ENCODE measurements at places on chromosomes 4 and X.

DNA sequence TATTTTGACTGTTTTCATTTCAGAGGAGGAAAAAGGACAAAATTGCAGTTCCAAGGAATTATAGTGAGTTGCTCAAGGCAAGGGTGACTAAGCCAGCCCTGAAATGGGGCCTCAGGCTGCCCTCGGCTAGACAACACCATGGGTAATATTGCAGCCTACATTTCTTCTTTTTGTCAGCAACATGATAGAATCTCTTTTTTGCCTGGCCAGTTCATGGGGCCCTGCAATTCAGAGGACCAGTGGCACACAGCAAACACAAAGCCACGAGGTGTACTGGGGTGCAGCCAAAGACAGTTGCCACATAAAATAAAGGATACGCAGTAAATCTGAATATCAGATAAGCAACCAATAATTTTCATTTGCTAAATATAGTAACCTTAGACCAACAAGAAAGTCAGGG lies 41.8 kb downstream of the RBM47 start:
- DNase-seq = no peak

- no peak for DNase-seq
These were observed 35.6 kb downstream of the TSPAN7 start for GRCh38 chrX:38596939-38597338.

GRCh38 chr4:55397520-55398321 lies 2.0 kb downstream of the TMEM165 start:
- no peak for DNase-seq

- DNase-seq = no peak
These were observed 1.5 kb downstream of the ABCE1 start for GRCh38 chr4:145099653-145100052.

GRCh38 chr4:181301735-181302710 lies 941.2 kb upstream of the TENM3 start:
- DNase-seq = peak; percentile 1

- DNase-seq = no peak
These were observed 52.3 kb downstream of the SEPSECS start for GRCh38 chr4:25107827-25108516.

DNA sequence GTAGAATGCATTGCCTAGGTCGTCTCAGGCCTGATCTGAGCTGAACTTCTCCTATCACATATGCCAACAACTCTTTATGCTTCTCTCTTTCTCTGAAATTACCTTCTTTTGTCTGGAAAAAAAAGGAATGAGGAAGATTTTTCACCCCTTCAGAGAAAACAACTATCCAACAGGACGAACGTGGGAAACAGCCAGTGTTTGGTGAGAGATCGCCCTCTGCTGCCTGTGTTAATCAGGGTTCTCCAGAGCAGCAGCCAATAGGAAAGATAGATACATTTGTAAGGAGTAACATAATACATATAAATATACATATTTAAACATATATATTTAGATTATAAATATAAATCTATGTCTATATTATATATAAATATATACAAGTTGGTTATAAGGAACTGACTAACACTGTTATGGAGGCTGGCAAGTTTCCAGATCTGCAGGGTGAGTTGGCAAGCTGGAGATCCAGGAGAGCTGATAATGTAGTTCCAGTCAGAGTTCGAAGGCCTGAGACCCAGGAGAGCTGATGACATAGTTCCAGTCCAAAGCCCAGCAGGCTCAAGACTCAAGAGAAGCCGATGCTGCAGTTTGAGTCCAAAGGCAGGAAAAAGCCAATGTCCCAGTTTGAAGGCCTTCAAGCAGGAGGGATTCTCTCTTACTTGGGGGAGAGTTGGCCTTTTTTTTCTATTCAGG lies 13.3 kb downstream of the CETN2 start:
- DNase-seq = no peak

GRCh38 chrX:106862972-106863688 lies 40.0 kb downstream of the RIPPLY1 start:
- DNase-seq = no peak

- no peak for DNase-seq
These were observed 7.0 kb downstream of the CXCL9 start for GRCh38 chr4:76000279-76000678.

DNA sequence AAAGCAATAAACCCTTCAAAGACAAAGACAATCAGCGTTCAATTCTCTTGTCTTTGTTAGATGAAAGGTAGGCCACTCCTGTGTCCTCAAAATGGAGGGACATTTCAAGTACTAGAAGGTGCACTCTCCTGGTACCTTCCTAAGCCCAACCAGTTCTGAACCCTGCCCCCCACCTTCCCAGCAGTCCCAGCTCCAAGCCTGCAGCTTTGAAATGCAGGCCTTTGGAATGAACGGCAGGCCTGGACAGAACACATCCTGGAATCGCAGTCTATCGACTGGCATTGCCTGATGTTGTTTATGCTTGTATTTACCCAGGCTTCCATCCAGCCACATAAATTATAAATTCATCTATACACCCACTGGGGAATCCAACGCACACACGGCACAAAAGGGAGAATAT lies 47.4 kb downstream of the RASGEF1B start:
- no peak for DNase-seq

DNA sequence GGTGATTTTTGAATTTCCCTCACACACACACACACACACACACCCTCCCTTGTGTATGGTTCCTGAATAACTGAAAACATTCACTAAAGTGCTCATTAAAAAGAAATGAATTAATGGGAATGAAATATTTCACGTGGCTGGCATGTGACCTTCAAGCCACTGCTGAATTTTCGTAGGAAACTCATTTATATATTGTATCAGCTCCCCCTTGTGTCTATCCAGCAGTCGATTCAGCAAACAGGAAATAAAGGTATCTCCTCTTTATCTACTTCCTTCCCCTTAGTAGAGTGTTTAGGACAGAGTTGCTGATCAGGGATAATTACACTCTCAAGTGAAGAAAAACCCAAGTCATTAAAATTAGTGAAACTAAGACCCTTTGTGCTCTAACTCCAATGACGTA lies 912.6 kb upstream of the LCORL start:
- DNase-seq = no peak

GRCh38 chrX:20132666-20133065 lies 9.0 kb downstream of the EIF1AX start:
- DNase-seq = no peak

DNA sequence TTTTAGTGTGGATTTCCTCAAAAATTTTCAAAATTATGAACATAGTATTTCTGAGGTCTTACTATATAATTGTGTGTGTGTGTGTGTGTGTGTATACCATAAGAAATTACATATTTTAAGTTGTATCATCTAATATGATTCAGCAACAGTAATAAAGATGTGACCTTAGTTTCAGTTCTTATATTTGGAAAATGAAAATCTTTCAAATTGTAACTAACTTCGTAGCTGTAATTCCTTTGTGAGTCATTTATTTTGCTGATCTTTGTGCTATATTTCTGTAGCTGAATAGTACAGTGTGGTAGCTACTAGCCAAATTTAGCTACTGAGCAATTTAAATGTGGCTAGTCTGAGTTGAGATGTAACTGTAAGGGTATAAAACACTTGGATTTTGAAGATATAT lies 116.4 kb downstream of the RAP1GDS1 start:
- DNase-seq = no peak

All from CD4-positive, alpha-beta T cell treated with Interleukin-10 for 1 hour (primary cell).